ENCODE measurements at places on chromosomes 6 and 20.

GRCh38 chr6:125927761-125928160 is 28.8 kb upstream of the HINT3 start:
- no peak for DNase-seq

DNA sequence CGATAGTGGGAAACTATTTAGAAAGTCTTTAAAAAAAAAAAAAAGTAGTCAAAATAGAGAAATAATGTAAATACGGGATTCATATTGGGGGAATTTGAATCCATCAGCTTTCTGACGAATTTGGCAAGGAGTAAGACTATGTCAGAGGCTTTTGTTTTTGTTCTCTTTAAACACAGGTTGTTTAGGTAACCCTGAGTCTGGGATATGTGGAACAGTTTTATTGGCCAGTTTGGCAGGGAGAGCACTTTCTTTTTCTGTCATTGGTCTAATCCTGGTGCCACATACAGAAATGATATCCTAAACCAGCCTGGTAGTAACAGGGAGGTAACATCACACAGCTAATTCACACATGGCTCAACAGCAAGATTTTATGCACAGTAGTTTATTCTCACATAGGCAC is 27.7 kb downstream of the HAO1 start:
- no peak for DNase-seq

GRCh38 chr20:52231230-52231746 is 39.7 kb upstream of the ZFP64 start:
- peak; percentile 85 for DNase-seq

DNA sequence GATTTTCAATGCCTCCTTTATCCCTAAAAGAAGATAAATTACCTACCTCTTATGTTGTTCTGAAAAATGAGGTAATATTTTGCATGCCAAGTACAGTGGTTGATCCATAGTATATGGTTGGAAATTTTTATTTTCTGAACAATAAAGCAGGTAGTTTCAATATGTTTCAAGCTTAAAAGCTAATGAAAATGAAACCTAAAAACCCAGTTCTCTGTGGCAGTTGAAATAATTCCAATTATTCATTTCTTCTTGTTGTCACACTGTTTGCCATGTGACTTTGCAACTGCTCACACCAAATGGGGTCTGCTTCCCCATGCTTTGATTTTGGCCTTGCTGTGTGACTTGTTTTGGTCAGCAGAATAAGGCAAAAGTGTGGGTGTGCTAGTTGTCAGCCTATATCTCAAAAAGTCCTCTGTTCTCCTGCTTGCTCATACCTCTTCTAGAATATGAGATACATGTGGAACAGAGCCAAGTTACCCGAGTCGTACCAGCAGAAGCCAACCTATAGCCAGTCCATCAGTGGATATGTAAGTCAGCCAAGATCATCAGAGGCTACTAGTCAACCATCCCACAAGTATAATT is 197.2 kb upstream of the THEMIS start:
- DNase-seq = no peak

DNA sequence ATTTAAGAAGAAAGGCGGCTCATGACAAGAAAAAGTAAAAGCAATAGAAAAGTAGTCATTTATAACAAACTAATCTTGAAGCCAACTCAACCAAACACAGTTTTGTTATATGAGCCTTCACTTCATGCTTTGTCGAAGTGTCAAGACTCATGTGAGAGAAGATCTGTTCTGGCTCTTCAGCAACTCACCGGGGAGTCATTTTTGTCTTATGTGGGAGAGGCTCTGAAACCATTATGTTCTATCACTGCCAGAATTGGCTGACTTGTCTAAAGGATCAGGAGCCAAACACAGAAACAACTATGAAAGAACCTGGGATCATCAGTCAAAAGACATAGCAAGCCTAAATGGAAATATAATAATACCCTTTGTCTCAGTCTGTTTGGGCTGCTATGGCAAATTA is 105.2 kb downstream of the CDK19 start:
- DNase-seq = no peak

GRCh38 chr20:61954276-61955021 is 111.2 kb downstream of the TAF4 start:
- DNase-seq = no peak

DNA sequence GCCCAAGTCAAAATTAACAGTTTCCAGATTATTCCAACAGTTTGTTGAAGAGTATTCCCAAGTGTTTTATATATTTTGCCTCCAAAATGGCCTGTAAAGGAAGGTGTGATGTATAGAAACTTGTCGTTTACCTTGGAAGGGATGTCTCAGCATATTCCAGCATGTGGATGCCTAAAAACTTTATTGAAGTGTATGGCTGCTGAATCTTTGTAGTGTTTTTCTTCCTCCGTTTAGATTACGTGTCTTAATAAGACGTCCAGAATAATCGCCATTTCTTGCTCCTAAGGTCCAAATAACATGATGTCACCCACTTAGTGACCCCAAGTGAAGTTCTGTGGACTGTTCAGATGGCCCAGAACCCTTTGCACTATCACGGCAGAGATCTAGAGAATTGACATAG is 18.0 kb upstream of the SF3B5 start:
- DNase-seq = no peak

- DNase-seq = no peak
Measured at GRCh38 chr20:258269-258858, 840 bp downstream of the DEFB132 start.

GRCh38 chr6:100573166-100573565 is 108.4 kb upstream of the SIM1 start:
- peak; percentile 2 for DNase-seq

- DNase-seq = peak; percentile 38
Measured at GRCh38 chr6:125987026-125987617, 782 bp downstream of the TRMT11 start.

DNA sequence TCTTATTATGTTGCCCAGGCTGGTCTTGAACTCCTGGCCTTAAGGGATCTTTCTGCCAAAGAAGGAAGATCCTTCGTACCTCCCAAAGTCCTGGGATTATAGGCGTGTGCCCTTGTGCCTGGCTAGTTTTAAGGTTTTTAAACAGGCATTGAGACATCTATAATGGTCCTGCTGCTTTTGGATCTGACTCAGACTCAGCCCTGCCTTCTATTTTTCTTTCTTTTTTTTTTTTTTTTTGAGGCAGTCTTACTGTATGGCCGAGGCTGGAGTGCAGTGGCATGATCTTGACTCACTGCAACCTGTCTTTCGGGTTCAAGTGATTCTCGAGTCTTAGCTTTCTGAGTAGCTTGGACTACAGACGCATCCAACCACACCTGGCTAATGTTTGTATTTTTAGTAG is 73.7 kb downstream of the PHF20 start:
- no peak for DNase-seq

DNA sequence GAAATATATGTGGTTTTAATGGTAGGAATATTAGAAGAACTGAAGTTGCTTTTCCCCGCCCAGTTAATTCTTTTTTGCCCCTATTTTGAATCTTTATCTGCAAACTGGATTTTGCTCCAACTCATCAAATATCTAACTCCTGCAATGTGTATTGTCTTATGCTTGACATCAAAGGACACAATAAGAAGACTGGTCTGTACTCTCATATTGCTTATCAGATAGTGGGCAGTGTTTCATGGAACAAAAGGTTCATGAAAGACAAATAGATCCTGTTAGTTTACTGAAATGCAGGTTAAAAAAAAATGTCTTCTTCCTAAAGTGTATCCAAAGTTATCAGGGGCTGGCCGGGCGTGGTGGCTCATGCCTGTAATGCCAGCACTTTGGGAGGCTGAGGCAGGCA is 27.7 kb upstream of the GTF3C6 start:
- no peak for DNase-seq

DNA sequence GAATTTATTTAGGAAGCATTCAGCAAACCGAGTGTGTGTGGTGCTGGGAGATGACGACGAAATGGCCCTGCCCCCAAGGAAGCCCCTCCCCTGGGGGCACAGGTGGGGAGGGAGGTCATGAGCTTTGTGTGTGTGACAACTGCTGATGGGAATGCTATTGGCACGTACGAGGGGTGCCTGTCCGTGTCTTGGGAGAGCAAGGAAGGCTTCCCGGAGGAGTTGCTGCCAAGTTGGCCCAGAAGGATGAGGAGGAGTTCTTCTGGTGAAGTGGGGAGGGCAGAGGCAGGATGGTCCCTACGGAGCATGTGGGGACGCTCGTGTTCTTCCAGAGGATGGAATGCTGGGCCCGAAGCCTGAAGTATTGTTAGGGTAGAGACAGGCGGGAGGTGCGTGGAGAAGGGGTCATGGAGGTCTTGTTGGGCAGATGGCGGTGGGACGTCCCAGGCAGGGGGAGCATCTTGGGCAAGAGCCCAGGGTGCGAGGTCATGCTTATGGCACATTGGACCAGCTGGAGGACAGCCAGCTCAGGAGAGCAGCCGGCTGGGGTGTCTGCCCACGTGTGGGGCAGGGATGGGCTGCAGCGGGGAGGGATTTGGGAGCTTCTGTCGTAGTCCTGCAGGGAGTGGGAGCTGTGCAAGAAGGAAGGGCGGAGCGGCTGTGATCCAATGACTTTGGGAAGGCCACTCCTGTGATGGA is 46.1 kb downstream of the SYNJ2 start:
- DNase-seq = no peak

- no peak for DNase-seq
Measured at GRCh38 chr6:18135171-18135570, 12.7 kb upstream of the NHLRC1 start.
